CMK (cell line): ENCODE measurements at places on chromosomes 7 and 10.

GRCh38 chr10:49225218-49225876 lies 37.2 kb upstream of the TMEM273 start:
- no peak for DNase-seq

GRCh38 chr10:35268791-35269257 lies 67.5 kb upstream of the CCNY start:
- DNase-seq, result no peak

DNA sequence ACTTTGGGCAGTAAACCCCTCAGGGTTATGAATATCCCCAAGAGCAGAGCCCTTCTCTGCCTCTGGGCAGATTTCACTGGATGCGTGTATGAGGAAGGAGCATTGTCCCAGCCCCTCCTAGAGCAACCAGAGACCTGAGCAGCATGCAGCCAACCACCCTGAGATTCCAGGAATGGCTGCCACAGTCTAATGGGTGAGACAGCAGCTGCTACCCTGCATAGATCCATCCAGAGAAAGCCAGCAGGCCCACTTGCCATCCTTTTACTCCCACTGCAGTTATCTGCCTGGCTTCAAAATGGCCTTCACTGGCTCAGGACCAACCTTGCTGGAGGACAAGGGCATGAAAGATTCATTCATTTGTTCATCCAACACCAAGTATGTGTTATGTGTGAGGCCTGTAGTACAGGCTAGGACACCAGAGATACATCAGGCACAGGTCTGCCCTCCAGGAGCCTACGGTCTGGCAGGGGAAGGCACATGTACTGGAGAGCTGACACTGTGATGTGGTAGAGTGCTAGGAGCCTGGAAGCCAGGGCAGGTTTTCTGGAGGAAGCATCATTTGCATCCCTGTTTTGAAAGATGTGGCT lies 26.2 kb upstream of the C10orf105 start:
- DNase-seq, result no peak

DNA sequence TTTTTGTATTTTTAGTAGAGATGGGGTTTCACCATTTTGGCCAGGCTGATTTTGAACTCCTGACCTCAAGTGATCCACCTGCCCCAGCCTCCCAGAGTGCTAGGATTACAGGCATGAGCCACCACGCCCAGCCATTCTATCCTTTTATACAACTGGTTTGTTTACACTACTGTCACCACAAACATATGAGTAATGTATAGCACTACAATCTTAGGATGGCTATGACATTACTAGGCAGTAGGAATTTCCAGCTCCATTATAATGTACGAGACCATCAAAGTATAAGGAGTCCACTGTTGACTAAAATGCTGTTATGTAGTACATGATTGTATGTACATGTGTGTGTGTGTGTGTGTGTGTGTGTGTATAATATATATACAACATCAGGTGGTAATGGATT lies 1126.1 kb upstream of the LRRN3 start:
- no peak for DNase-seq

GRCh38 chr7:78395298-78396036 lies 596.9 kb downstream of the PHTF2 start:
- no peak for DNase-seq

DNA sequence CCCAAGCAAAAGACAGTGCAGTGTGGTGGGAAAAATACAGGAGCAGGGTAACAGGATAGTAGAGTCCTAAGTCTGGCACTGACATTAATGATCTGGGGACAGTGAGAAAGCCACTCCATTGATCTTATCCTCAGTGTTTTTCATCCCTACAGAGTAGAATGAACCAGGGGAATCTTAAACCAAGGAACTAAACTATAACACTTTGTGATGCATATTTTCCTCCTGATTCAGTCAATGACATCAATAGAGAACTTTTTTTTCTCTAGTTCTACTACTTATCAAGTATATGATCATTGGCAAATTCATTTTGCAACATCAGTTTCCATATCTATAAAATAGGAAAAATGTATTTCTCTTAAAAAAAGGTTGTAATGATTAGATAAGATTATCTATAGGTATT lies 151.1 kb downstream of the TMEM26 start:
- DNase-seq, result no peak

- DNase-seq, result no peak
Observed at GRCh38 chr10:22599048-22599561, 115.3 kb downstream of the PIP4K2A start.

- no peak for DNase-seq
Observed at GRCh38 chr7:42453931-42454361, 216.9 kb upstream of the GLI3 start.

DNA sequence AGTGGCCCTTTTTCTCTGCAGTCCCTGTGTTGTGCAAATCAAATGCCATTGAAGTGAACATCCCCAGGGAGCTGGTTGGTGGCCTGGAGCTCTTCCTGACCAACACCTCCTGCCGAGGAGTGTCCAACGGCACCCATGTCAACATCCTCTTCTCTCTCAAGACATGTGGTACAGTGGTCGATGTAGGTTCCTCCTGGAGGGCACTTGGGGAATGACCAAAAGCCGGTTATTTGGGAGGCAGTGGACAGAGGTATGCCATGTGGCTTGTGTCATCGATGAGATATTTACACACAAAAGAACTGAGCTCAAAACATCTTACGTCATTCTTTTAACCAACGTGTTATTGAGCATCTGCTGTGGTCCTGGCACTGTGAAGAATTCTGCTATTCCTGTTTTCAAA lies 19.7 kb downstream of the OIT3 start:
- no peak for DNase-seq
